Activated naive CD4-positive, alpha-beta T cell treated with anti-CD3 and anti-CD28 coated beads, Interleukin-2, amount 50 U/mL, for 16 hours (primary cell): ENCODE measurements at places on chromosomes 1 and 21.

- no peak for DNase-seq
These were observed 21.9 kb downstream of the DISP3 start for GRCh38 chr1:11500881-11501280.

DNA sequence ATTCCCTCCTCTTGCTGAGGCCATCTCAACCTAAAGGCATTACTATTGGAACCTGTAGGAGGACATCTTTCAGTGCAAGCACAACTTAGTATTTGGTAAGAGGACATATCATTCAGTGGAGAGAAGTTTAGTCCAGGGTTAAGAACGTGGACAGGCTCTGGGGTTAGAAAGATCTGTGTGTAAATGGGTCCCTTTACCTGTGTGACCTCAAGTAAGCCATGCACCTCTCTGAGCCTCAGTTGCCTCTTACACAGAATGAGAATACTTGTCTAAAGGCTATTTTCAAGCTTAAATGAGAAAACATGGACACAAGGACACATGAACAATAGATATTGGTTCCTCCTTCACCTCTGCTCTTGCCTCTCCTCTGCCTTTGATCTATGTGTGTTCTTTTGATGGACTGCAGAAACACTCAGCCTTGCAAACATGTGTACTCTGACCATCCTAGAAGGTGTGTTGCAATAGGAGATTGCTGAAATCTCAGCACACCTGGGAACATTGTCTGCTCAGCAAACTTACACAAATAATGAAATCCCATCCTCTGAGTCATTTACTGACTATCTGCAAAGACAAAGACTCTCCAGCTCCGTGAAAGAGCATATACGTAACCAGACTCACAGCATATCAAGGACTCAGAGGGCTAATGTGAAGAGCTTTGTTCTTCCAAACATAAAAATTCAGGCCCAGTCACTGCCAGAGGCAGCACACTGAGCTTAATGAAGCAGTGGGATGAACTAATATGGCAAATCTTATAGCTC, 143.8 kb downstream of the DAB1 start:
- no peak for DNase-seq

- DNase-seq: no peak
These were observed 4.8 kb downstream of the SLC27A3 start for GRCh38 chr1:153779781-153780541.

DNA sequence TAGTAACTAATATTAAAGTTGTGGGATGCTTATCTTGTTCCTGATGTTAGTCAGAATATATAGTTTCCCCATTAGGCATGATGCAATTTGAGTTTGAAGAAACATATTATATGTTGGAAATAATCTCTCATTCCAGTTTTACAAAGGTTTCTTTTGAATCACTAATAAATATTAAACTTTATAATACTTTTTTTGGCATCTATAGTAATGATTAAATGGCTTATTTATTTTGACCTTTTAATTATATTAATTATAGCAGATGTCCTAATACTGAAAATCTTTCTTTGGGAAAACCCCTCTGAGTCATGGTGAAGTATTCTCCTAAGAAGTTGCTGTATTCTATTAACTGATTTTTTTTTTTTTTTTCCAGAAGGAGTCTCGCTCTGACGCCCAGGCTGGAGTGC, 28.5 kb upstream of the PTGS2 start:
- DNase-seq: no peak

GRCh38 chr1:183259924-183260323, 73.9 kb downstream of the LAMC2 start:
- DNase-seq: no peak

- DNase-seq: no peak
These were observed 32.0 kb upstream of the CD2 start for GRCh38 chr1:116722016-116722838.

DNA sequence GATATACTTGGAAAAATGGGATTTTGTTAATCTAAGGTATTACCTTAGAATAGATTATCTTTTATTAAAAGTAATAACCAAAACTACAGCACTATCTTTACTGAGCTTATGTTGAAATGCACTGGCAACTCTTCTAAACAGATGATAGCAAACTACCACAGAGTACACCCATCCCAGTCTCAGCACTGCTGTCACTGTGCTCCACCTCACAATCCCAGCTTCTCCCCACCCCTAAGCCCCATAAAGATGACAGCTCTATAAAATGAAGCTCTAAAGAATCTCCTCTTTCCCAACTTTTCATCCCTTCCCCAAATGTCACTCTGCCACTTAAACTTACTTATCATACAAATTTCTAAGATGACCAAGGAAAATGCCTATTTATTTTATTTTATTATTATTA, 6.4 kb downstream of the DSTYK start:
- no peak for DNase-seq

DNA sequence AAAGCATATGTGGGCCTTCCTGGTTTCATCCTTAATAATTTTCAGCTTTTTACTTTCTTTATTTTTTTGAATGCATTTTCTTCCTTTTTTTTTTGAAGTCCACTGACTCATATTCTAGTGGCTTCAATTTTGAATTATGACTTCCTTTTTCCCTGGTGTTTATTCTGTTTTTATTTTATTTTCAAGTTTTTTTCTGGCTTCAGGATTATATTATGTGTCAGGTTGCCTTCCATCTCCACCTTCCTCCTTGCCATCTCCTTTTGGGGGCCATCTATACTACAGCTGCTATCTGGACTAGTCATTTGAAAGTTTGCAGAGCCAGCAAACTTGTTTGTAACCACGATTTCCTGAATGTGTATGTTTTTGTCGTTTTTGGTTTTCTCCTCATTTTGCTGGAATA, 117.6 kb downstream of the LEPR start:
- no peak for DNase-seq

DNA sequence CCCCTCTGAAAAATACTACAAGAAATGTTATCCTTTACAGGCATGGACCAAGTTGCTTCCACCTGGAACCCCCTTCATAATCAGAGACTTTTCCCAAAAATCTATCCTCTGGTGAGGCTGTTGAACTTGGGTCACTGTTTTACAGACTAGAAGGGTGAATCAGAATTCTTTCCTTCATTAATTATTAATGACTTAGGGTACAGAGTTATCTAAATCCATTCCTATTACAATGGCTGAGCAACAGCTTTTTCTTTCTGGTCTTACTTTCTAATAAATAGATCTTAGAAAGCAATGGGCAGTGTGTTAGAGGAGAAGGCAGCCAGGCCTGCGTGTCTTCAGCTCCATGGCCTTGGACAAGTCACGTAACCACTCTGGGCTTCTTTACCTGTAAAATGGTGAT, 284.2 kb downstream of the ZNF648 start:
- DNase-seq: no peak

GRCh38 chr1:158283965-158284364, 5.8 kb upstream of the CD1C start:
- DNase-seq: no peak

- no peak for DNase-seq
These were observed 179.8 kb downstream of the ST6GALNAC3 start for GRCh38 chr1:76254104-76255030.

GRCh38 chr1:25167269-25168192, 64.8 kb downstream of the SYF2 start:
- DNase-seq: no peak

- DNase-seq: no peak
These were observed 40.2 kb downstream of the EXO1 start for GRCh38 chr1:241888232-241888631.

DNA sequence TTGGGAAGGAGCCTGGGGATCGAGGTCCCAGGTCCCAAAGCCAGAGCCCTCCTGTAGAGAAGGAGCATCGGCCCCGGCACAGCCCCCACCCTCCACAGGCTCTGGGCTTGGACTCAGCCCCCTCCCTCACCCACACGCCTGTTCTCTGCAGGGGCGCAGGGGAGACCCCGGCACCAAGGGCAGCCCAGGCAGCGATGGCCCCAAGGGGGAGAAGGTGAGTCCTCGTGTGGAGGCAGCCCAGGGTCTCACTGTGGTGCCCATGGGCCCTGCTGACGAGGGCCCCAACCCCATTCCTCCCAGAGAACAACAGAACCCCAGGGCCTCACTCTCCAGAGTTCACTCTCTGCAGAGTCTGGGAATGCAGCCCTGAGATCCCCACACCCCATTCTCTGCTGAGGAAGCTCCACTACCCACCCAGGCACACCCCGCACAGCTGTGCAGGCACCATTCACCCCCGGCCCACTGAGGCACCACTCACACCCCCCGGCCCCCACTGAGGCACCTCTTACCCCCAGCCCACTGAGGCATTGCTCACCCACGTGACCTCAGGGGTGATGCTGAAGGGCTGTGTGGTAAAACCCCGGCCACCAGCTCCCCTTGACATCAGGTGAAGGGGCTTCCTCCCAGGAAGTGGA, 21.8 kb downstream of the COL6A2 start:
- DNase-seq: peak; percentile 5

- no peak for DNase-seq
These were observed 486.6 kb downstream of the USP25 start for GRCh38 chr21:16216288-16216962.

DNA sequence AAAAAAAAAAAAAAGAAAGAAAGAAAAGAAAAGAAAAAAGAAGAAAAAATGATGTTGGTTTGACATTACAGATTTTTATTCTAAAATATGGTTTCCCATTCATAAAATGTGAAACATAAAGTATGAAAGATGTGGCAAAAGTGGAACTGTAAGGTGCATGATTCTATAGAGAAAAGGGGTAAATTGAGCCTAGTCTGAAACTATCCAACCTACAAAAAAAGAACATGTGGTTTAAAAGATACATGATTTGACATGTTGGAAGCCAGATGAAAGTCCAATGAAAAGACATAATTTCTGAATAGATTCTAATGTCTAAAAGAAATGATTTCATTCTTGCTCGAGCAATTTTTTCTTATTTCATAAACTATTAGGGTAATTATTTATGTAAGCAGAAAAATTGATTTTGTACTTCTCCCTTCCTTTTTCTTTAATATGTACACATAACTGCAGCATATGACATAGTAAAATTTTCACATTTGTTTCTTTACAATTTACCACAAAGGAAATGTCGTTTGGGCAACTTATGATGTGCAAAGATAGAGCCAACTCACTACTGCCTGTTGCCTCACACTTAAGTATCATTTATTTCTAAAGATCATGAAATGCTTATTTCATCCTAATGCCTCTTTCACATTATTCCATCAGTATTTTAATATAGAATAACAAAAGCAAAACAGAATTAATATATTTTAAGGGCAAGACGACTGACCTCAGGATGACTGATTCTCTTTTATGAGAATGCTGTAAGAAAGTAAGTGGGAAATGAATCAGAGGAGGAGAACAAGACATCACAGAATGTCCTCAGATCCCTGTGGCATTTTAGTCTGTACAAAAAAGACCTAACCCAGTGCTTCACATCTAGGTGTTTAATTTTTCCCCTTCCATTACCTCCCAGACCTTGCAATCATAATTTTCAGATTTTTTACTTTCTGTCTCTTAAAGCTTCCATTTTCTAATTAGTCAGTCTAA, 165.8 kb upstream of the HMCN1 start:
- no peak for DNase-seq

- DNase-seq: no peak
These were observed 17.3 kb downstream of the SLC9A1 start for GRCh38 chr1:27137544-27138075.

DNA sequence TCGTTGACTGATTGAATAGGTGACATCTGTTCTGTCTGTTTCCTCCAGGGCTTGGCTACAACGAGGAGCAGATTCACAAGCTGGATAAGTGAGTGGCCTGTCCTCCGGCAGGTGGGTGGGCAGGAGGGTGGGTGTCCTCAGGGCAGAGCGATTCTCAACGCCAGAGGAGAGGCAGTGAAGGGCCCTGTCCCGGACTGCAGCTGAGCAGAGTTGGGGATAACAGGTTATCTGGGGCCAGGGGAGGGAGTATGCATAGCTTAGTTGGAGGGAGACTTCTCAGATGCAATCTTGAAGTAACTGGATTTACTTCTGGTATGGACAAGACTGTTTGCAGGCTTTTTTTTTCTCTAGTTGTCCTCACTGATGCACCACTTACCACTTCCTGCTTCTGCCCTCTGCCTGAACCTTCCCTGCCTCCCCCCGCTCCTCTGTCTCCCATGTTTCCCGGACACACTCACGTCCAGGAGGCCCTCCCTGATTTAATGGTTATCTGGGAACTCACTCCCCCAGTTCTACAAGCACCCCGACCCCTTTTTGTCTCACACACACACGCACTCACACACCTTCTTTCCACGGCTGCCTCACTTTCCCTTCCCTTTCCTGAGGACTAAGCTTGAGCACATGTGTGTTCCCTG, 16.4 kb upstream of the RASSF5 start:
- no peak for DNase-seq

DNA sequence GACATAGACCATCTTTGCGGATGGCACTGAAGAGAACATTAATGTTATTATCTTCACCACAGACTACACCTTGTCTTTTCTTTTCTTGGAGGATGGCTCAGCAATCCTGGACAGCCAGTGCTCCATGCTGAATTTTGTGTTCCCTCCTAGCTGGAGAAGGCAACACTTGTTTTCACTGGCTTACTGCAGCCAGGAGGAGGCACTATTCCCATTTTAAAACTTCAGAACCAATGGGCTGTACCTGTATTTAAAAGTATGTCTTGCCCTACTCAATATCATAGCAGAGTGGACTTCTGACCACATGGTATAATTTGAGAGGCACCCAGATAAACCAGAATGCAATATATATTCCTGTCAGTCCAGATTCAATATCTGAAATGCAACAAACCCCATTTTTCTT, 53.3 kb upstream of the POGK start:
- no peak for DNase-seq

- no peak for DNase-seq
These were observed 93.2 kb downstream of the ARHGEF10L start for GRCh38 chr1:17632541-17633184.

DNA sequence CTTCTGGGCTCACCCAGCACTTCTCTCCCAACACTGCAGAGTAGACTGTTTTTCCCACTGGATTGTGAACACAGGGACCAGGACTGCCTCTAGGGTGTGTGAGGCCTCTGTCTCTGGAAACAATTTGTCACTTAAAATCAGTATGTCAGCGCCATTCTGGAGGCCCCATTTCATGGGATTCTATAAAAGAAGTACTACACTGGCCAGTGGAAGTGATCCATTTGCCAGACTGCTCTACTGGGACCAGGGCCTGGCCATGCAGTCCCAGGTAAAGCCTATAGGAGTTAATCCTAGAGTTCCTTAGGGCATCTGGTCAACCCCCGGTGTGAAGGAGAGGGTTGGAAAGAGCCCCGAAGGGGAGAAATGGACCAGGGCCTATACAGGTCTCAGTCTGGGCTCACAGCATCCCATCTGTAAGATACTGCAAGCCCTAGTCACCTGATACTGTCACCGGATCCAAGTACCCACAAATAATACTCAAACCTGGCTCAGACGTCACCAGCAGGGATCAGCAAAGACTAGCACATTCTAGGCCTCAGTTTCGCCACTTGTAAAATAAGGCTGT, 245.0 kb downstream of the FOXD2 start:
- no peak for DNase-seq
